GM03348 (cell line): ENCODE measurements at places on chromosomes 5 and 9.
A peak's percentile ranks its signal among the peaks of the same experiment; 100 is the strongest.

- no peak for DNase-seq
Observed at GRCh38 chr5:154840435-154841272, 9.7 kb downstream of the FAXDC2 start.

DNA sequence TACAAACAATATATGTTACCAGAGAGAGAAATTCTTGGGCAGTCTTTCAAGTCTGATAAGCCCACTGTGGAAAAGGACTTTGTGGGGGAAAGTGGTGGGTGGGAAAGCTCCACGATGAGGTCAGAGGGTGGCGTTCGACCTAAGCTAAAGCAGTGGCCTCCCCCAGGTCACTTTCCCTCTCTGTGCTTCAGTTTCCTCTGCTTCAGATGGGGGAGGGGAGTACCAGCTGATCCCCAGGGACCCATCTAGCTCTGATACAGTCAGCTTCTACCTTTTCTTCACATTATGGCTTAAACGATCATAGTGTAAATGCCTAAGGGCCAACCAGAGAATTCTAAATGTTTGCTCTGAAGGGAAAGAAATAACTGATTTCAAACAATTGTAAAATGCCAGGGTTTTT, 36.6 kb upstream of the ARSB start:
- DNase-seq, result no peak

DNA sequence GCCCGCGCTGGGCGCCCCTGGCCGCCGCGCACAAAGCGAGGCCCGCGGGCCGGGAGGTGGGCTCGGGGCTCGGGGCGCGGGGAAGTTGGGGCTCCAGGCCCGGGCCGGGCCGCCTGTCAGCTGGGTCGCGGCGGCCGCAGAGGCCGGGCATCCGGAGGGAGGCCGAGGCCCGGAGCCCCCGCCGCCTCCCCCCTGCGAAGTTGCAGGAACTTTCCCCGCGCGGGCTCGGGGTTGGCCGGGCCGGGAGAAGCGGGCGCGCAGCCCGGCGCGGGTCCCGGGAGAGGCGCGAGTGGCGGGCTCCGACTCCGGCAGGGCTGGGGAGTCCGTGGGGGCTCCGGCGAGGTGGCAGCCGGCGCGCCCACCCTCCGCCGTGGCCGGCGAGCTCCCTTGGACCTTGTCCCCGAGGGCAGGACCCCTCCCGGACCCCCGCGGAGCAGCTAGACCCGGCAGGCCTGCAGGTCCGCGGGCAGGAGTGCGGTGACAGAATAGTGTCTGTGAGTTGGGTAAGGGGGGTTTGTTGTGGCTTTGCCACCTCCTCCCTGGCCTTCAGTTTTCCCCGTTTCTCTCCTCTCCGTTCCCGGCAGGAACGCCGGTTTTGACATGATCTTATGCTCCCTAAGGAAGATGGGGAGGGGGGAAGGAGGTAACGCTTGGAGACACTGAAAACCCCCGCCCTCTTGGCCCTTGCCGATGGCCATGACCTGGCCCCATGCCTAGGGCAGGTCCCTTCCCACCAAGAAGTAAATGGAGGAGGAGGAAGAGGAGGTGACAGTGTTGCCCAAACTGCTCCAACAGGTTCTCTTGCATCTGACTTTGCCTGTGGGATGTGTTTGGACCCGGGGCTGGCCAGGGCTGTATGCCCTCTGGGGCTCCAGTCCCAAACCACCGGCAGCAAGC, 942 bp downstream of the PHF2 start:
- DNase-seq, result peak; percentile 74

DNA sequence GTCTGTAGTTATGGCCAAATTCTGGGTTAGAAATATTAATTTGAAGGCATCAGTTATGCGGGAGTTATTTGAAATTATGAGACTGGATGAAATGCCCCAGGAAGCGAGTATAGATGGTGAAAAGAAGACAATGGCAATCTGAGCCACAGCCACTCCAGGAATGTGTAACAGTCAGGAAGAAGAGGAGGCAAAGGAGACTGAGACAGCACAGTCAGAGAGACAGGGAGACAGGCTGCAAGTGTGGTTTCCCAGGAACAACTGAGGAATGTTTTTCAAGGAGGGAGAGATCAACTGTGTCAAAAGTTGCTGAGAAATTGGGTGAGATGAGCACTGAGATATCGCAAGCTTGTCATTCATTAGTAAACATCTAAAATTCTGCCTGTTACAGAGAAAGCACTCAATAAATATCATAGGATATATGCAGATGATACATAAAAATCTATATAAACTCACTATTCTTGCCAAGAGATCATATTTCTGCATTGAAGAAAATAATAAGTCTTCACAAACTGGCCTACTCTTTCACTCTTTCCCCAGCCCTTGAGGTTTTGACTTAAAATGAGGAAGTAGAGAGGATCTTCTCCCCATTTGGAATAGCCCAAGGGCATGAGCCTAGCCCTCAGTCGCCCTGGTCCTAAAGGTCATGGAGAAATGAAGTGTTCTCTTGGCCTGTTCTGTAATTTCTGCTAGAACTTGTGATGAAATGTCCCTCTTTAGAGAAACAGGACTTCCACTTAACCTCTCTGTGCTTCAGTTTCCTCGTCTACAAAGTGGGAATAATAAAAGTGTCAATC, 48.5 kb upstream of the RLN1 start:
- peak; percentile 52 for DNase-seq

DNA sequence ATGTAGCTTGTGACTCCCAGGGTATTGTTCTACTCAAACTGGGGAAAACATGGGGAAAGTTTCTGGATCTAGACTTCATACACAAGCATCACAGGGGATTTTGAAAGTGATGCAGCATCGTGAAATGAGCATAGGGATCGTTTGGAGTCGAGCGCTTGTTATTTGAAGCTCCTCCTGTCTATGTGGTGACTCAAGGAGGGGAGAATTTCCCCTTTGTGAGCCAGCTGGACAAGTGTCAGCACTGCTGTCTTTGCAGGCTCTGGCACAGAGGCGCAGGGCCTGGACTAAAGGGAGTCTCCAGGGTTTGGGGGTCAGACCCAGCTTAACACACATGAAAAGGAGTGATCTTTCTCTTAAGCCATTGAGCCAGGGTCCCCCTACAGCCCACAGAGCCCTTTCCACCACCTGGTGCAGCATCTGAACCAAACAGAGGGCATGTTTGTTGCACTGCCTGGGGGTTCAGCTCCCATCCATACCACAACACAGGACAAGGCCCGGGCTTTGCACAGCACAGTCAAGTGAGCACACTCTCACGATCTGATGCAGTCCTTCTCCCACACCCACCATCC, 51.0 kb downstream of the IRF1 start:
- peak; percentile 92 for DNase-seq

- no peak for DNase-seq
Observed at GRCh38 chr9:107780960-107781359, 291.4 kb upstream of the KLF4 start.

GRCh38 chr9:98162613-98163012, 29.8 kb downstream of the CORO2A start:
- DNase-seq, result no peak

DNA sequence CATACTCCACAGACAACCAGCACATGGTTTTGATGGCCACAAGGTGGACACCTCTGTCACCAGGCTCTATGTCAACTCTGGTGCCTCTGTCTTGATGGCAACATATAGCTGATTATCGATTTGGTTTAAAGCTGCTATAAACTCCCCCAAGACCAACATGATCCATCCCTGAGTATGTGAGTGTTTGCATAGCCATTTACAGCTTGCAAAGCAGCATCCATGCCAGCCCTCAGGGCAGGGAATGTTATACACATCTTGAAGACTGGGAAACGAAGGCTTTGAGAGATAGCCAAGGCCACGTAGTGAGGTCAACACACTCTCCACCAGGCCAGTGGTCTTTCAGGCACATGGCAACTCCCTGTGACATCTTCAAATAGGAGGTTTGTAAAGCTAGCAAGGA, 40.3 kb upstream of the BRINP1 start:
- no peak for DNase-seq

DNA sequence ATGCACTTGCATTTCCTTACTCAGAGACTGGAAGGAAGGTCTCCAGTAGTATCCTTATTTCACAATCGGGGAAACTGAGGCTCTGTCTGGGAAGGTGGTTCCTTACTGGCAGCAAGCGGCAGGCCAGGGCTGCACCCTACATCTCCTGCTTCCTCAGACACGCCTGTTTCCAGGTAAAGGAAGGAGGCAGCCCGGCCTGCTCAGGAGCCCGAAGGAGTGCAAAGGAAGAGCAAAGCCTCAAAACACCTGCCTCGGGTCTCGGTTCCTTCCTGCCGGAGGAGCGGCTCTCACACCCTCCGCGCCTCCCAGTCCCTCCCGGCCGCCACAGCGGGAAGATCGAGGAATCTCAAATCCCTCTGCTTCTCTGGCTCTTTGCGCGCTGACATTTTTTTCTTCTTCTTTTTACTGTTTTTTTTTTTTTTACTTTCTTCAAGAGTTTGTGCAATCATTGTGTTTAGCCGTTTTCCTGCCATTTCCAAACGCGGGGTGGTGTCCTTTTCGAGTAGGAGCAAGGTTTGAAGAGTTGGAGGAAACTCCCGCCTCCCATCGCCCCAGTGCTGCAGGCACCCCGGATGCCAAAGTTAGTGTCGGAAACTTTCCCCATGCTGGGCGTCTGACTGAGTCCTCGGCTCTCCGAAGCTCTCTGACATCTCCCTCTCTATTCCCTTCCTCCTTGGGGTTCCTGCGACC, 1.0 kb downstream of the GGTA1 start:
- DNase-seq, result peak; percentile 66

- DNase-seq, result no peak
Observed at GRCh38 chr5:150256410-150257064, 33.0 kb downstream of the CAMK2A start.

DNA sequence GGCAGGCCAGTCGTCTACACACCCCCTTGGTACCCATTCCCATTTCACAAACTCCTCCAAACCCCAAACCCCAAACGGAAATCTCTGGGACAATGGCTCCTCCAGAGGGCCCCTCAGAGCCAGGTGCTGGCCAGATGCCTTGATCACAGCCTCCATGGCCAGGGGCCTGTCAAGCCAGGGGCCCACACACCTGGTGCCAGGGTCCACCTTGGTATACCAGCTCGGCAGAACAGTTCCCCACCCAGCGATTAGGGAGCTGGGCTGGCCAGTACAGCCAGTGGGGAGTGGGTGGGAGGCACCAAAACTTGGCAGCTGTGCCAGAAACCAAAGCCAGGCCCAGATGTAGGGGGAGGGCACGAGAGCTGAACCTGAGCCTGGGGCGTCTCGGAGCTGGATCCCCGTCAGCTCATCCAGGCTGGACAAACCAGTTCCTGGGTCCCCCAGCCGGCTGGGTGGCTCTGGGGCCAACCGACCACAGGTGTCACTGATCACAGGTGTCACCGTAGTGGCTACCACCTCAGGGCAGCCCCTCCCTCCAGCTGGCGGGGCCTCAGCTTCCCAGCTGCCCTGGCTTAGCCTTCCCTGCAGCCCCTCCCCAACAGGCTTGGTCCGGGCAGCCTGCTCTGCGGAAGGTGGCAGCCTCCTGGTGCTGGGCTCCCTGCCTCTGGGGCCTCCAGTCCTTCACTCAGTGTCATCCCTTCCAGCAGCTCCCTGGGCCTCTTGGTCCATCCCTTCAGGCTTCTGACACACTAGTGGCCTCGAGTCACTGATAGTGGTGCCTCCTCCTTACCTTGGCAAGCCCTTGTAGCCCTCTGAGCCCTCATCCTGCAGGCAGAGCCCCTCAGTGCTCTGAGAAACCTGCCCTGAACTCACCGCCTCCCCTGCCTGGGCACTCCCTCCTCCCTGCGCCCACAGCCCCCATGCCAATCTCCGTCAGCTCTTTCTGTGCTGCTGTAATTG, 6.6 kb upstream of the RMND5B start:
- DNase-seq, result no peak

GRCh38 chr5:122391621-122392020, 79.6 kb downstream of the SNCAIP start:
- DNase-seq, result no peak
